Choroid plexus epithelial cell (primary cell): ENCODE measurements at places on chromosomes 2 and 18.
A peak's percentile ranks its signal among the peaks of the same experiment; 100 is the strongest.

- peak; percentile 34 for DNase-seq
Observed at GRCh38 chr2:135603543-135603942, 72.3 kb downstream of the R3HDM1 start.

GRCh38 chr2:231280846-231281245, 82.4 kb downstream of the ARMC9 start:
- DNase-seq: no peak

DNA sequence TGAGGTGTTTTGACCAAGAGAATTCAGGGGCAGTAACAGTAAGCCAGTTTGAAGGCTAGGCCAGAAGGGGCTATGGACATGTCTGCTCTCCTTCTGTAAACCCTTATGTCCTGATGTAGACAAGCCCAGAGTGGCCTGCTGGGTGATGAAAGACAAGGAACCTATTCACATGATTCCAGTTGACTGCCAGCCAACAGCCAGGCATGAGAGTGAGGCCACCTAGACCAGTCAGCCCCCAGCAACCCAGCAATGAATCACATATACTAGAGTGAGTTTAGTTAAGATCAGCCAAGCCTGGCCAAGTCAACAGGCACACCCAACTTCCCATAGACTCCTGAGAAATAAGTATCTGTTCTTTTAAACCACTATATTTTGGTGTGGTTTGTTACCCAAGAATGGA, 1889.7 kb upstream of the CELF4 start:
- DNase-seq: peak; percentile 78

DNA sequence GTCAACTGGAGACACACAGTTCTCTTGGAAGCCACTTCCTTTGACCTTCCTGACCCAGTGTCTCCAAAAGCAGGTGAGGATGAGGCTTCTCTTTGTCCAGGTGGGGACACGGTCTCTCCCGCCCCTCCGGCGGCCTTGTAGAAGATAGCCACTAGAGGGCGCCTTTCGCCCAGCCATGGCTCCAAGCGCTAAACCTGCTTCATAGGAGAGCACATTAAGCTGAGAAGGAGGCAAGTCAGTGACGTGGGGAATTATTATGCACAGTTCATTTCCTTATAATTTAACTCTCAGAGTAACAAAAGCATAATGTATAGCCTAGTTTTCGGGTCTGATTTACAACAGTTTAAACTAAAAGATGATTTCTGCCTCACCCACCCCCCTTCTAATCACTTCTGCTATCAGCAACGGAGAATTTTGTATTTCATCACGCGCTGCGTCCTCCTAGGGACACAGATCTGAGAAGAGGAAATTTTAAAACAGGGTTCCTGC, 208.7 kb downstream of the ICOS start:
- DNase-seq: peak; percentile 83

DNA sequence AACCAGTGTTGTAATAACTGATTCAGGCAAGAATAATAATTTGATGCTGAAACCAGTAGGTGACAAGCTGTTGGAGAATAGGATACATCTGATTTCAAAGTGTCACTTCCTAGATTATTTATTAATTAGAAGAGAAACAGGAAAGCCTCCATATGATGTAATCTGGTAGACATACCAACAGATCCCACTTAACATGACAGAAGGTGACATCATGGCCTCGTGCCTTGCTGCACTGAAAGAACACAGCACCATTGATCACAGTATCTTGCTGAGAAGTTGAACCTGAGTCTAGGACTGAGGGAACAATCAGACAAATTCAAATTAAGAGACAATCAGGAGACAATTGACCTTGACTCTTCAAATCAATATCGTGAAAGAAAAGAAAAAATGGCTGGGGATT, 131.6 kb upstream of the DLGAP1 start:
- DNase-seq: no peak

- peak; percentile 84 for DNase-seq
Observed at GRCh38 chr2:84924173-84925106, 19.0 kb downstream of the TMSB10 start.

DNA sequence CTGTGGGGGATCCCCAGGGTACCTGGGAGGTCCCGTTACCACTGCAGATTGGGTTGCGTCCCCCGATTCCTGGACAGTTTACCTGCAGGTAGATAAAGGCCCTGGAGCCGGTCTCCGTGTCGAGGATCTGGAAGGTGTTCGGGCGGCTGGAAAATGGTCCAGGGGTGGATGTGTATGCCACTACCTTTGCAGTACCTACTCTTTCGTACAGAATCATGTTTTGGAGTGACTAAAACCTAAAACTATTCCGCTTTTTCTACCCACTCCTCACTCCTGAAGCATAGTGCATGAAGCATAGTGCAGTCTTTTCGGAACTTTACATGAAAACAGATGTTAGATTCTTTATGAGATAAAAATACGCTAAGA, 418 bp downstream of the WDR75 start:
- no peak for DNase-seq

GRCh38 chr2:112542984-112543661, 858 bp downstream of the POLR1B start:
- peak; percentile 14 for DNase-seq
